ENCODE measurements at places on chromosomes 5 and 9.
A peak's percentile ranks its signal among the peaks of the same experiment; 100 is the strongest.

DNA sequence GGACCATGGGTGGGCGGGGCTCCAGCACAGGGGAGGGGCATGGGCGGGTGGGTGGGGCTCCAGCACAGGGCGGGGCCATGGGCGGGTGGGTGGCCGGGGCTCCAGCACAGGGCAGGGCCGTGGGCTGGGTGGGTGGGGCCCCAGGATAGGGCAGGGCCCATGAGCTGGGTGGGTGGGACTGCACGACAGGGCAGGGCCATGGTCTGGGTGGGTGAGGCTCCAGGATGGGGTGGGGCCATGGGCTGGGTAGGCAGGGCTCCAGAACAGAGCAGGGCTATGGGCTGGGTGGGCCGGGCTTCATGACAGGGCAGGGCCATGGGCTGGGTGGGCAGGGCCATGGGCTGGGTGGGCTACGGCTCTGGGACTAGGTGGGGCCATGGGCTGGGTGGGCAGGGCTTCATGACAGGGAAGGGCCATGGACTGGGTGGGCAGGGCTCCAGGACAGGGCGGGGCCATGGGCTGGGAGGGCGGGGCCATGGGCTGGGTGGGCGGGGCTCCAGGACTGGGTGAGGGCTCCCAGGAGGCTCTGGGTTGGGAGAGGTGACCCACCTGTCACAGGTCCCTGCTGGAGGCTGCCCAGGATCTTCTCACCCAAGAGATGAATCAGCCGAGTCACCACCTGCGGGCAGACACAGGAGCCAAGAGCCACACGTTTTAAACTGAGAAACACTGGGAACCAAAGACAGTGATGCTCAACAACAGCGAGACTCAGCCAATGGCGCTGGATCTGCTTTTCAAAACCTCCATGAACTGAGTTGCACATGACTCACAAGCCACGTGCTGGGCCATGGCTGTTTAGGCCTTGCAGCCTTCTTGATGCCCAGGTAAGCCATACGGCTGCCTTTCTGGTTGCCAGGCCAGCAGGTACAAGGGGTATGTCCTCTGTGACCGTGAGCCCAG is 33.6 kb upstream of the NSMF start:
- peak; percentile 81 for DNase-seq

DNA sequence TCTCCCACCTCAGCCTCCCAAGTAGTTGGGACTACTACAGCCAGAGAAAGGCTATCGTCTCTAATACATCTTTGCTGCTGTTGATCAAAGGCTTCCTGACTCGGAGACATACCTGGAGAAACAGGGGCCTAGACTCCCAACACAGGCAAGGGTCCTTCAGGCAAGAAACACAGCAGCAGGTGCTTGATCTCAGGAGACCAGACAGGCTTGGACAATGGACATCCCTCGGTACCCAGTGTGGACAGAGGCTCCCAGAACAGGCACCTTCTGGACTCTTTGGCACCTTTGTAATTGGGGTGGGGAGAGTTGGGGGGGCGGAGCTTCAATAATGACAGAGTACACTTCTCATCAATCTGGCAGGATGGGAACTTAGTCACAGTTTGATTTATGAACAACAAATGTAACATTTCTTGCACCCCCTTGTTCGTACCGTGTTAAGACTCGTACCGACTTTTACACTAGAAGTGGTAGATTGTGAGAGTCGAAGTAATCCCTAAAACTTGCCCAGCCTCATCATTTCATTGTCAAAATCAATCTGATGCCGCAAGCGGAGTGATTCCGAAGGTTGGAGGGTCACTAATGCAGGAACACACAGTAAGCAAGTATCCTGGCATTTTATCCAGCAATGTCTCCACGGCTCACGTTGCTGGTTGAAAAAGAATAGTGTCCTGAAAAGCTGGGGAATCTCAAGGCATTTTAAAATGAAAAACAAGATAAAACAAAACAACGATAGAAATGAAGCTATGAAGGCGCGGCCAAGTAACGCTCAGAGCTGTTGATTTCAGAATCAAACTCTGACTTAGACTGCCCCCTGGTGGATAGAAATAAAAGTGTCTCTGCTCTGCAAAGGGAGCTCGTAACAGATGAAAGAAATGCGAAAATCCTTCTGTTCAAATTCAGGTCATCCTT is 46.4 kb upstream of the STK32A start:
- DNase-seq: peak; percentile 34

DNA sequence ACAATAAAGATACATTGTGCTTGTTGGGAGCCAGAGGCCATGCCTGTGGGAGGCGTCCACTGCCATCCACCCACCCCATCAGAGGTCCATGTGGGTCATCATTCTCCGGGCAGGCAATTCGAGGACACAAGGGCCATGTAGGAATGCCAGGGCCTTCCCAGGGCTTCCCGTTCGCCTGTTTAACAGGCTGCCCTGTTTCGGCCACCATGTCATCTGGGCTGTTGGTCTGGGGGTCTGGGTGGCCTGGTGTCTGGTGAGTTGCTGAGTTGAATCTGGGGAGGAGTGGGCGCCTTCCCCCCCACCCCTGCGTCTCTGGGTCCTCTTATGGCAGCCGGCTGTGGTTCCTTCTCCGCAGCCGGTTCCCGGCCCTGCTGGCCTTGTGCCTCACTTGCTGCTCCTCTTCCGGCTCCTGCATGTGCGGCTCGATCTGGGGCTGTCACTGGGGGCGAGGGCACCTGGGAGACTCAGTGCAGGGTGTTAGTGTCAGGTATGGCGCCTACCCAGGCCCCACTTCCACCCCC is 117.4 kb downstream of the WNK2 start:
- no peak for DNase-seq

GRCh38 chr9:126703866-126704156 is 90.1 kb downstream of the LMX1B start:
- no peak for DNase-seq

GRCh38 chr5:181232593-181232992 is 9.5 kb downstream of the TRIM41 start:
- no peak for DNase-seq

GRCh38 chr9:84773022-84773421 is 103.5 kb downstream of the NTRK2 start:
- DNase-seq: no peak

DNA sequence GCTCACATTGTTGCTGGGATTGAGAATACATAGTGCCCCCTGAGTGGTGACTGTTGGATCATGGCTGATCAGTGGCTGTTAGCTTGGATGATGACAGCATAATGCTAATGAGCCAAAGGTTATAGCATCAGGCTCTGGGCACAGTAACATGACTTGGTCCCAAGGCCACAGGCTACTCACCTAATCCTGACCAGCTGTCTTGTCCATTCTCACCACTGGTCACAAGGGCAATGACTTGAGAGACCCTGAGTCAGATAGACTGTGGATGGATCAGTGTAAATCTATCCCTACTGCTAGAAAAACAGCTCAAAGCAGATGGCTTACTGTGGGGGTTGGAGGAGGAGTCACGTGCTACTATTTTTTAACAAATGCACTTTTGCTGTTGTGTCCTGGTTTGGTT is 74.7 kb downstream of the AOPEP start:
- no peak for DNase-seq

Measured in HuH-7 (cell line).